ENCODE measurements at places on chromosomes 5 and 9. TPM values are rescaled to one million over a fixed set of nuclear protein-coding genes. Genes with fewer than 3 reads are reported as not detected.

Gene GFPT2
- total RNA-seq, result 0.22 TPM

Gene SLC25A48
- total RNA-seq, result not detected

Gene ECSCR
- total RNA-seq, result 0.81 TPM

Gene TRUB2
- total RNA-seq, result 28.0 TPM

Gene FOXD4L6
- not detected for total RNA-seq

Gene KIAA0825
- 0.07 TPM for total RNA-seq

Gene FAM153A
- total RNA-seq, result 26.0 TPM

Gene TEX48
- not detected for total RNA-seq

Gene UNC5A
- total RNA-seq, result not detected

Gene CCL27
- total RNA-seq, result not detected

Gene PCDHGA11
- total RNA-seq, result 0.17 TPM

Gene TXNDC8
- total RNA-seq, result not detected

Gene NSMF
- 33.2 TPM for total RNA-seq

Gene ZDHHC11
- total RNA-seq, result 3.6 TPM

DNA sequence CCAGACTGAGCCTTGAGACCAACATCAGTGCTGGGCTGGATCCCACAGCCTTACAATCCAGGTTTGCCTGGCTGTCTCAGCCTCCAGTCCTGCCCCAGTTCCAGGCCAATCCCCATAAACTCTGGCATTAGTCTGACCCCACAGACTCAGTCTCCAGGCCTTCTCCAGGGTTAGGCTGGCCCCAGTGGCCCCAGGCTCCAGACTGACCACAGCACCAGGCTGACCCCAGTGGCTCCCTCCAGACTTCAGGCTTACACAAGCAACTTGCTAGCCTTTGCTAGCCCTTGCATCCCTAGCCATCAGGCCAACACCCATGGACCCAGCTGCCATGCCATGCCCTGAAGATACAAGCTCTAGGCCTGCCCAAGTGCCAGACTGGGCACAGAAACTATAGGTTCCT is 1326.0 kb upstream of the C9orf72 start:
- DNase-seq, result no peak

- DNase-seq, result peak; percentile 15
Observed at GRCh38 chr5:9545992-9546851, at the start of gene SEMA5A. SEMA5A (minus strand) TSS chr5:9546075; CDS start chr5:9379946, 166,129 bp downstream.

DNA sequence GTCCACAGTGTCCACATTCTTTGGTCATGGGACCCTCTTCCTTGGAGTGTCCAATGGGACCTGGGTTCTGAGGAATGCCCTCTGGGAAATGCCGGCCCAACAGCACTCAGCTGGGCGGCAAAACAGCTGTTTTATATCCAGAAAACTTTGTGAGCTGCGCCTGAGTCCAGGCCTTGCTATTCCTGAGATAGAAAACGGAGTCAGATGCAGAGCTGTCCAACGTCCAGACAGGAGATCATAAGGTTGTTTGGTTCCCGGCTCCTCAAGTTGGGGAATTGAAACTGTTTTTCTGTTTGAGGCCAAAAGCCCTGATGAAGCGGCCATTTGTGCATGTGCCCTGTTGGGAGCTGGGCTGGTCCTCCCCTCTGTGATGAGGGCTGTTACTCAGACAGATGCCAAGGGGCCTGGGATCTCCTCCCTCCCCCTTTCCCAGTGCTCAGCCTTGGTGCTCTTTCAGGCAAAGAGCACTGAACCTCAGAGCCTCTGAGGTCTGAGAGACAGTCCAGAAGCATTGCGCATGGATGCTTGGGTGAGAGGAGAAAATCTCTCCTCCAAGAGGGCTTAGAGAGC is 66.6 kb upstream of the GARNL3 start:
- no peak for DNase-seq

GRCh38 chr5:54514841-54515432 is 2.6 kb upstream of the SNX18 start:
- no peak for DNase-seq

DNA sequence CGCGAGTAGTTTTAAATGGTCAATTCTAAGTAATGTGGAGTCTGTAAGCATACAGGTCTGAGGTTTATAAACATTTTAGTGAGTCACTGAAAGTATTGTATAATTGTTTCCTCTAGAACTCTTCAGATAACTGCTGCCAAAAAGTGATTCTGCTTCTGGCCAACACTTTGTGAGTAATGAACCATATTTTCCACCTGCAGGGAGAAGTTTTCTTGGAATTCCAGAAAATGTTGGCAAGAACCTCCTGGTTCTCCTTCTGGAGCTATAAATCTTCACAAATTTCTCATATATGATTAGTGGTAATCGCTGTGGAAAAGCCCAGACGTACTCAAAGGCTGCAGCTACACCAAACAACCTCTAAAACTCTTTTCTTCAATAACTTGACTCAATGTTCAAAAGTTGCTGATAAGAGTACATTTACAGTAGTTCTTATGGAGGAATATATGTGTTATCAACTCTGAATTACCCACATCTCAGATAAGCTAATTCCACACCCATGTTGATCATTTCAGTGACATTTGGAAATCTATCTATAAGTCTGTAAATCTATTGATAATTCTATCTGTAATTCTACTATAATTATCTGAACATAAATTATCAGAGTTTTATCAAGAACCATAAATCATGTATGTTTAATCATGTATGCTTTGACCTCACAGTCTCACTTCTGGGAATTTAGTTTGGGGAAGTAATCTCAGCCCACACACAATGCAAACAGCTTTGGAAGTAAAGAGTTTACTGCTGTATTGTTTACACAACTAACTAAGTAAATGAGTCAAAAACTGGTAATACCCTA is 74.1 kb downstream of the FNBP1 start:
- DNase-seq, result no peak

- no peak for DNase-seq
Observed at GRCh38 chr9:123657099-123657498, 272.8 kb downstream of the DENND1A start.

- DNase-seq, result no peak
Observed at GRCh38 chr9:89177012-89177943, 1.3 kb downstream of the SHC3 start.

DNA sequence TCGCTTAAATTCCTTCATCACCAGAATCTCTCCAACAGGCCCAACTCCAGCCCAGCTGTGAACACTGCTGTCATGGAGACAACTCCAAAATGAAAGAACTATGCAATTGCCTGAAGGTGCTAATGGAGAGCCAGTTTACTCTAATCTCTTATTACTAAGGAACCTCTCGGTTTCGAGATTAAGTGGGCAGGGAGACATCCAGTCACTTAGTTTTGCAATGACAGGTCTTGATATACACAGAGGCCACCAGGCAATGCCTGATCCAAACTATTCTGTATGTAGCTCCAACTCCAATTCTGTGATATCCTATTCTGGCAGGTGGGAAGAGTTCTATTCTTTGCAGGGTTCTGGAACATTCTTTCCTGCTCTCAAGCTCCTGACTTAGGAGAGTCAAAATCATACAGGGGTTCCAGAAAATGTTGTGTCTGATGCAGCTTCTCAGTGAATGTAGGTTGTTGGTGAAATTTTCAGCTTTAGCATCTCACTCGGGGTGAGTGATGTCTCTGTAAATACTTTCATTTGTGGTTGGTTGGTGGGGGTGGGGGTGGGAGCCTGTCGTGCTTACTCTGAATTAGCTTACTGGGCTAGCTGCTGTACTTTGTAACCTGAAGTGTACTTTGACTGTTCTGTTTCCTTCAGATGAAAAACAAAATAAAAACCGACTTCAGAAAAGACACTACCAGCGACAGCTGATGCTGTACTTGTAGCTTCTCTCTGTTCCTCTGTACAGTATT is 170.9 kb downstream of the PALM2AKAP2 start:
- peak; percentile 58 for DNase-seq

DNA sequence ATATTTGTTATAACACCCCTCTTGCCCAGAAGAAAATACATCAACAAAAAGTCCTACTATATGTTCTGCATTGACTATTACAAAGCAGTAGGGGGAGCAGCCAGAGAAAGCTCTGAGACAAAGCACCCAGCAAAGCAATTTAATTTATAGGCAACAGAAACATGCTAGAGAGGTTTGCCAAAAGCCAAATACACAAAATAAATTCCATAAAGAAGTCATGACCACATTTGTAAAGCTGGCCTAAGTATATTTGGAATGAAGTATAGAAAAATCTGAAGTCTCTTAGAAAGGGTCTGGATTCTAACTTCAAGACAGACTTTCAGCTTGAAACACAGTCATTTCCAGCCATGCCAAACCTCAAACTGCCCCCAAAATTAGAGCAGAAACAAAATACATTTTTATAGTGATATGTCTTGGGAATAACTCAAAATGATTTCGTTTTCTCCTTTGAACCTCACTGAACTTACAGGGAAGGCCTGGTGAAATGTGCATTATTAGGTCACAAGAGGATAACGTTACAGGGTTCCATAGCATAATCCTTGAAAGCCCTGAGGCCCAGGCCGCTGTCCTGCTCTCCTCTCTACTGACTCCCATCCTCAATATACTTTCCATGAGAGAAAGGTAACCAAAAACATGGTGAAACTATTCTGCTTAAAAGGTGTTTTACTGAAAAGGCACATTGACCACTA is 451.8 kb downstream of the RAB3C start:
- peak; percentile 38 for DNase-seq

GRCh38 chr5:178429156-178429468 is 161.1 kb downstream of the COL23A1 start:
- DNase-seq, result no peak

DNA sequence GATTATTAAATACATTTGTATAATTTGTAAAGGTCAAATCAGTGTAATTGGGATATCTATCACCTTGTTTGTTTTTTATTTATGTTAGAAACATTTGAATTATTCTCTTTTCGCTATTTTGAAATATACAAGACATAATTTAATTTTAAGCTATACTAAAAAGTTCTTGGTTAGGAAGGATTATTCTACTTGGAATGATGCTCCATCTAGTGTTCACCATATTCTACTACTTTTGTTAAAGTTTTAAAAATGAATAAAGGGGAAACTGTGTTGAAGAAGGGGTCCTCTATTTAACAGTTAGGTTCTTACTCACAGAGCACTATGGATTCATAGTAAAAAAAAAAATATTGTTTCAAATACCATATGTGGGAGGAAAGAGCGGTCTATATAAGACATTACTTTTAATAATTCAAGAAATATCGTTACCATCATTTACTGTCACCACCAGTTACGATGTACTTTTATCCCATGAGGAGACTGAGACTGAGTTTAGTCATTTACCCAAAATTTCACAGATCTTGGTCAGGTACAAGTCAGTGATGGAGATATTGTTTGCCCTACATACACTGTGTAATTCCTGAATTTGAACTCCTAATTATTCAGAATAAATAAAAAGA is 6.3 kb upstream of the STOM start:
- DNase-seq, result no peak

GRCh38 chr5:173880306-173880985 is 7.7 kb upstream of the CPEB4 start:
- DNase-seq, result no peak

GRCh38 chr5:67493676-67494075 is 297.1 kb upstream of the CD180 start:
- peak; percentile 38 for DNase-seq

GRCh38 chr9:72540348-72540873 is 19.0 kb downstream of the TMC1 start:
- no peak for DNase-seq

GRCh38 chr9:74496406-74496805 is 729 bp upstream of the RORB start:
- DNase-seq, result no peak

DNA sequence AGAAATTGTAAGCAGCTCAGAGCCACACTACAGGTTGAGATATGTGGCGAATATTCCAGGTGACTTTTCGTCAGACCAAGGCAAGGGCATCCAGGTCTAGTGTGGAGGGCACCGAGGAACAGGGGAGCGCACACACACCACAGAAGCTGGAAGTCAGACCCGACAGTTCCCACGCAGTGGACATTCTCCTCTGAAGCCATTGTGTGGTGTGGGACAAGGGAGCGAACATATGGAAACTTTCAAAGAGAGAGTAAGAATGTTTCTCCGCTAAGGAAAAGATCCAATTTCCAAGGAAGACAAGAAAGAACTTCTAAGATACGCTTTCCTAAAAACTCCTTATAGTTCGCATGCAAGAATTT is 141.4 kb upstream of the OTULINL start:
- DNase-seq, result no peak

- DNase-seq, result peak; percentile 40
Observed at GRCh38 chr9:86098824-86099700, at the start of gene GOLM1. GOLM1 (minus strand) TSS chr9:86099558; CDS start chr9:86079320, 20,238 bp downstream.

DNA sequence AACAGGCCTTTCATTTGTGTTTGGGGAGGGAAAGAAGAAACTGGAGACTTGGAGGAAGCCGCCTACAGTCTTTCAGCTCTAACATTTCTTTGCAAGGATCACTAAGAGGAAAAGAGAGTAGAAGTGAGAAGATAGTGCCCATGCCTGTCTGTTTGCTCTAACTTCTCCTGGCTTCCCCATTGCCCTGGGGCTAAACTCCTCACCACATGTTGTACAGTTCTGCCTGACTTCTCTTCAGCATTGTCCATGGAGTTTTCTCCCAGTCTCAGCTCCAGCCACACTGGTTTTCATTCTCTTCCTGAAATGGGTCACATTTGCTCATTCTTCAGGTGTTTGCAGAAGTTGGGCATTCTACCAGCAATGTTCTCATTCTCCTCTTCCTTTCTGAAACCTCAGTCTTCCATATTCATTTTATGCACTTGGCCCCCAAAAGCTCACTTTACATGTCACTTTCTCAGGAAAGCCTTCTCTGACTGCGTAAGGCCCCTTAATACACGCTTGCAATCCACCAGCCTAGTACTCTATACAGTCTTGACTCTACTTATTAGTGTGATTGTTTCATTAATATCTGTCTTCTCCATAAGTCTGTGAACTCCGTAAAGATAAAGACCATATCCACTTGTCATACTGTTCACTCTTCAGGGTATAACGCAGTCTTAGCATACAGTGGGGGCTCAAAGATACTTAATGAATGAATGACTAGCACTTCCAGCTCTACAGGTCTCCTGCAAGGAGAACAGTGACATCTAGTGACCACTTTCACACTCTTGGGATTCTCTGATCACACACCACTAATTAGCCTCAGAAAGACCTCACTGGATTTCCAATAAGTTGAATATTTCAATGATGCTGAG is 40.2 kb upstream of the TRIM32 start:
- DNase-seq, result no peak

- no peak for DNase-seq
Observed at GRCh38 chr9:72334658-72335337, 30.2 kb downstream of the ZFAND5 start.

DNA sequence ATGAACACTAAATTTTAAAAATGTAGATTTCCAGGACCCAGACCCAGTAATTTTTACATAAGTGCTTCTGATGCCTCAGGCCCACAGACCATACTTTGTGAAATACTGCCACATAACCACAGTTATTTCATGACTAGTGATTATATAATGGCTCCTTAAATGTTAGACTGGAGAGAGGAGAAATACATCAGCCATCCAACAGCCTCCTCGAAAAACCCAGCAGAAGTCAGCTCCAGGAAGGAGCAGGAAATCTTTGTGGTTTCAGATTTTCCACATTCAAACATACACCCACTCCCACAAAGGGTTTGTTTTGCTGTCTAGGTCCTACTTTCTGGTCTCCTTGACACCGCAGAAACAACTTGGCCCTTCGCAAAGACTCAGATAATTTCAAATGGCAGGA is 455.2 kb downstream of the DTWD2 start:
- DNase-seq, result no peak

DNA sequence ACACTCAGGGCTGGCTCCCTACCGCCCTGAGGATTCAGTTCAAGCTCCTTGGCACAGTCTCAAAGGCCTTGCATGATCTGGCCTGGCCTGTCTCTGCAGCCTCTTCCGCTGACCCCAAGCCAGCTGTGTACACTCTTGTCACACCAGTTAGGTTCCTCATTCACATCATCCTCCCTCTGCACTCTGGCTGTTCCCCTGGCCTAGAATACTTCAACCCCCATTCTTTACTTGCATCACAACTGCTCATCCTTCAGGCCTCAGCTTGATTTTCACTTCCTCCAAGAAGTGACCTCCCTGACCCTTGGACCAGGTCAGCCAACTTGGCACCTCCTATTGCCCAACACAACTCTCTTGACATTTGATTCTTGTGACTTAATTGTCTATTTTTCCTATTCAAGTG is 18.9 kb upstream of the PFDN1 start:
- DNase-seq, result no peak

Measured in activated naive CD4-positive, alpha-beta T cell treated with anti-CD3 and anti-CD28 coated beads for 36 hours (primary cell).